ENCODE measurements at places on chromosomes 12 and 14. TPM values are rescaled to one million over a fixed set of nuclear protein-coding genes. Genes with fewer than 3 reads are reported as not detected.

The C3AR1 gene
- total RNA-seq, result 0.17 TPM

The SETD1B gene
- 3.5 TPM for total RNA-seq

The KLHL33 gene
- 1.5 TPM for total RNA-seq

The PWP1 gene
- total RNA-seq, result 42.3 TPM

DNA sequence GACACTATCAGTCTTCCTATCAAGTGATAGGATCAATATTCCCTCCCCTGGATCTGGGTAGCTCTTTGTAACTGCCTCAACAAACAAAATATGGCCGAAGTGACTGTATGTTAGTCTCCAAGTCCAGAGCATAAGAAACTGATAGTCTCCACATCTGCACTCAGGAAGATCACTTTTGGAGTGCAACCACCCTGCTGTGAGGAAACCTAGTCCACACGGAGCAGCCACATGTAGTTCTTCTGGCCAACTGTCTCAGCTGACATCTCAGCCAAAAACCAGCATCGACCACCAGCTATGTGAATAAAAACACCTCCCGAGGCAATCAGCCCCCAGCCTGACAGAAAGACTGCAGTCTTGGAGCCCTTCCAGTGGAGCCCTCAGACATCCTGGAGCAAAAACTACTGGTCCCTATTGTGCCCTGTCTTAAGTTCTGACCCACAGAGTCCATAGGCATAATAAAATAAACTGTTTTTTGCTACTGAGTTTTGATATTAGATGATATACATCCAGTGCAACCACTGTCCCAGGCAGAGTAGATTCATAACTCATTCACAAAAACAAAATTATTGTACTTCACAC is 143.8 kb downstream of the MED13L start:
- no peak for DNase-seq

DNA sequence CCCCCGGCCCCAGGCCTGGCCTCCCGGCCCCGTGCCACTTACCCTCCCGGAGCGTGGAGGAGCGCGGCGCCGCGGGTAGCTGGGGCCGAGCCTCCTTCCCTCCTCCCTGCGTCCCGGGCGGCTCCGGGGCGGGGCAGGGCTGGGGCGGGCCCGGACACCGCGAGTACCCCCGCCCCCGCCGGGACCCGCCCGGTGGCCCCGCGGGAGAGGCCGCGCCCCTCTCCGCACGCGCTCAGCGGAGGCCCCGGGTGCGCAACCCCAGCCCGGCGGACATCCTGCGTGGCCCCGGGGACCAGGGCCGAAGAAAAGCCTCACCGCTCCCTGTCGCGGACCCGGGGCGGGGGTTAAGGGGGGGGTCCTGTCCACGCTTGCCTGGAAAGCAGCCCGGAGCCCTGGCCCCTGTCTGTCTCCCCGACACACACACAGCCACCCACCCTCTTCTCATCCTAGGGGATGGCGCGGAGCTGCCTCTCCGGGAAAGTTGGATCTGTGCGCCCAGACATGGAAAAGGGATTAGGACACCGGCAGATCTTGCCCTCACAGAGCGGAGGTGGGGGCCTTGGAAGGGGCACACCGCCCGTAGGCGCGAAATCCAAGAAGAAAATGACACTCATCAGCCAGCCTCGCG is at the start of gene SYNE3:
Gene SYNE3, minus strand, starts transcription at position 97 of the 628 bp plus-strand sequence. CDS start 40,829 bp downstream, outside the sequence.
- no peak for DNase-seq

- peak; percentile 50 for DNase-seq
Observed at GRCh38 chr12:88793096-88793495, 212.8 kb upstream of the KITLG start.

DNA sequence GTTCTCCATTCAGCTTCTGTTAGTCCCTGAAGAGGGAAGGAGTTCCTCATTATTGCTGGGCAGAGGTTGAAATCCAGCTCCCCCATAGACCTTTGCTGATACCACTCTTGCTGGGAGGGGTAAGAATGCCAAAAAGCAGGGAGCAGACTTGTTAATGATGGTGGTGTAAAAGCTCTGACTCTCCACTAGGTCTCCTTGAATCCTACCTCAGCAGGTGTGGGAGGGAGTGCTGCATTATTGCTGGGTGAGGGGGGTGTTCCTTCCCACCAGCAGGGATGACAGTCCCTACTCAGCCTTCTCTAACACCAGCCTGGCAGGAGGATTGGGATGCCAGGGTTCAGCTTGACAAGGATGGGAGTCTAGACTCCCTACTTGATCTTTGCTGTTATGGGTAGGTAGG is 185.8 kb upstream of the NOS1 start:
- DNase-seq, result no peak

GRCh38 chr14:45089813-45090212 is 5.9 kb downstream of the PRPF39 start:
- DNase-seq, result peak; percentile 32

- no peak for DNase-seq
Observed at GRCh38 chr12:69046920-69047319, 113.9 kb upstream of the CPM start.

DNA sequence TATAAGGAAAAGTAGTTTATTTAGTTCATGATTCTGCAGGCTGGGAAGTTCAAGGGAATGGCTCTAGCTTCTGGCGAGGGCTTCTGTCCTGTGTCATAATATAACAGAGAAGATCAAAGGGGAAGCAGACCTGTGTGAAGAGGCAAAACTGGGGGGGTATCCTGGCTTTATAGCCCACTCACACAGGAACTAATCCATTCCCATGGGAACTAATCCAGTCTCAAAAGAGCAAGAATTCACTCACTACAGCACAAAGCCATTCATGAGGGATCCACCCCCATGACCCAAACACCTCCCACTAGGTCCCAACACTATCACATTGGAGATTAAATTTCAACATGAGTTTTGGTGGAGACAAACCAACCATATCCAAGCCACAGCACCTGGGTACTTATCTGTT is 6.9 kb downstream of the ALDH6A1 start:
- no peak for DNase-seq

DNA sequence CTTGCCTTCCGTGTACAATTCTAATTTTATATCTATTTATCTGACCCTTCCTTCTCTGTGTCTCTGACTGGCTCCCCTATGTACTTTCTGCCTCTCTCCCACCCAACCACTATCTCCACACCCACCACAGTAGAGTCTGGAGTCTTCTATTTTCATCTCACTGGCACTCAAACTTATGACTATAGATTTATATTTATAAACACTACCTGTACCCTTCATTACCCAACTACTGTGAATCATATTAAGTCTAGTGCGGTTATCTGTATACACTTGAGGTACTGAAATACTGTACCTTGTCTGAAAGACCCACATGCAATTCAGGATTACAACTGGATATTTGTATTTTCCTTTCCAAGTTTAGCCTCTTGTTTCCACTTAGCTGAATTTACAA is 36.1 kb downstream of the ATP2B1 start:
- DNase-seq, result no peak

DNA sequence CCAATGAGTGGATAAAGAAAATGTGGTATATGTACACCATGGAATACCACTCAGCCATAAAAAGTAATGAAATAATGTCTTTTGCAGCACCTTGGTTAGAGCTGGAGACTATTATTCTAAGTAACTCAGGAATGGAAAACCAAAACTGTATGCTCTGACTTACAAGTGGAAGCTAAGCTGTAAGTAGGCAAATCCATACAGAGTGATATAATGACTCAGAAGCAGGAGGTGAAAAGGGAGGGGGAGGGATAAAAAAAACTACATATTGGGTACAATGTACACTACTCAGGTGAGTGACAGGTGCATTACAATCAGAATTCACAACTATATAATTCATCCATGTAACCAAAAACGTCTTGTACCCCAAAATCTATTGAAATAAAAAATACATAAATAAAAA is 15.1 kb upstream of the CLEC1A start:
- DNase-seq, result no peak

DNA sequence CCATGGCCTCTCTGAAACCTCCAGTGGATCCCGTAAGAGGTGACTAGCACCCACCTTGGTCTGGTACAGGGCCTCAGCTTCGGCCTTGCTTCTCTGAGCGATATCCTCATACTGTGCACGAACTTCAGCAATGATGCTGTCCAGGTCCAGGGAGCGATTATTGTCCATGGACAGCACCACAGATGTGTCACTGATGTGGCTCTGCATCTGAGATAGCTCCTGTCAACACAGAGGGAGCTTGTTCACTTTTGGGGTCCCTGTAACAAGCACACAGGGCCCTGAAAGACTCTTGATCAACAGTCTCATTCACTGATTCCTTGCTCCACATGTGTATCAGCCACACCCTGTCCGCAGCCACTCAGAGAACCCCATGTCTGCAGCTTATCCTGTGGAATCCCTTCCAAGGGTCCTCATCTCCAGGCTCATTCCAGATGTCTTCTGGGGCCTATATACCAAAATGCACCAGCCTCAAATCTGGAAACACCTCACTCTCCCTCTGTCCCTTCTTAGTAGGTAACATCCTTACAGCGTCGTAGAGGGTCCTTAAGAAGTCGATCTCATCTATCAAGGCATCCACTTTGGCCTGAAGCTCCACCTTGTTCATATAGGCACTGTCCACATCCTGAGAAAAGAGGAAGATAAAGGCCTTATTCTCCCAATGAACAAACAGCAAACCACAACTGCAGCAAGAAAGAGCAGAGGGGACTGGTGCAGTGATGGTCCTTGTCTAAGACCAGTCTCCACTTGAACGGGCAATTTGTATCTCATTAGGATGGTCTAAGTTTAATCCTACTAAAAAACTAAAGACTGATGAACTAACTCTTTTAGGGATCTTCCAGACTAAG is 3.5 kb downstream of the KRT3 start:
- no peak for DNase-seq

DNA sequence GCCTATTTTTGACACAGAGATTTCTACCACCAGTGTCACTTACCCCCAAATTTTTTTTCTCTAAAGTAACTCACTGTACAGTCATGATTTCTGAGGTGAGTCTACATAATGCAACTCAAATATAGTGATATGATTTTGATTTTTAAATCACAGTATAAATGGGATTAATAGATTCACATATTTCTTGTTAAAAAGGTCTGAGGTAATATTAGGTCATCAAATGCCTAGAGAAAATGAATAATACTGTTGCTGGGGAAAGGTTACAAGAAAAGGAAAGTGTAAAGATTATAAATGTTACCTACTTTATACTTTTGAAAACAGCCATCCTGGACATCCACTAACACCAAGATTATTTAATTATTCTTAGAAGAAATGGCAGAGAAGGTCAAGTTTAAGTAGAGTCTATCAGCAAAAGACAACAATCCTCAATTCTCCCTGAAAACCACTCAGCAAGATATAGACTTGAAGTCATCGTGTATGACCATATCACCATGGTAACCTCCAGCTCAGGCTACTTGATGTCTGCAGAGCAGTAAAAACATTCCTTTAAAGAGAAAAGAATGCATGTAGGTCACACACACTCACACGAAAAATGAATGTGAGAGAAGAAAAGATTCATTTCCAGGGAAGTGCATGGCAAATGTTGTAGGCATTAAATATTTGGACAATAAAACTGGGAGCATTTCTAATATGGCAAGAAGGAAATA is 58.7 kb downstream of the CCDC59 start:
- DNase-seq, result no peak

DNA sequence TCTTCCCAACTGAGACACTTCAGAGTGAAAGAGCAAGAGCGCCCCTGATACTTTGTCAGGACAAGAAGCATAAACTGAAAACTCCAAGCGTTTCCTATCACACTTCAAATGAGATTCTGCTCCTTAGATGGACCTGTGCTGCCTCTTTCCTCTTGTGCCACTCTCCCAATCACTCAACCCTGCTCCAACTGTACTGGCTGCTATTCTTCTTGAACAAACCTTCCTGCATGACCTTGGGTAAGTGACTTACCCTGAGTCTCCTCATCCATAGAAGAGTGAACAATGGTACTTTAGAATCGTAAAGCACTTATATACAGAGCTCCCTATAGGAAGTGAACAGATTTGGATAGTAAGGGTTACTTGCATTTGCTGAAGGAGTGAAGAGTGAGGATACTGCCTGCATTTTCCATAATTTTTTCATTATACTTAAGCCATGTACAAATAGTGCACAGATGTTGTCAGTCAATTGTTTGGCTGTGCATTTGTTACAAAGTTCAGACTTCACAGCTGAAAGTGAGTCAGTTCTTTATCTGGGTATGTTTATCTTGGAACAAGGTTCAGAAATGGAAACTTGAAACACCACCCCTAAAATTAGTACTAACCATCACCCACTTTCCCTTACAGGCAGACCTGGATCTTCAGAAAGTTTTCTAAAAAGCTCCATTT is 10.8 kb downstream of the MTERF2 start:
- DNase-seq, result peak; percentile 81

DNA sequence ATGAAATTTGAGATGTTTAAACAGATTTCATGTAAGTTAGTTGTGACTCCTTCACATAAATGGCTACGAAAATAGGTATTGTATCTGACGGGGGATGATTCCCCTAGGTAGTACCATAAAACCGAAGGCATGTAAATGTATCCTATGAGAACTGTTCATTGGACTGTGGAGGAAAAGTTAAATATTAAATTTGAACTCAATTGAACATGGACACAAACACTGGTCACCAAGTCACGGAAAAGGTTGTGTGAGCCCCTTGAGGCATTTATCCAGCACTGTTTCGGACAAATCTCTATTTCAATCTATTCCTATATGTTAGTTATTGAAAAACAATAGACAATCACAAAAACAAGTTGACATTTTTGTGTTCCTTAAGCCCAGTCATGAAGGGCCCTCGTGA is 1014.3 kb upstream of the NOVA1 start:
- no peak for DNase-seq

DNA sequence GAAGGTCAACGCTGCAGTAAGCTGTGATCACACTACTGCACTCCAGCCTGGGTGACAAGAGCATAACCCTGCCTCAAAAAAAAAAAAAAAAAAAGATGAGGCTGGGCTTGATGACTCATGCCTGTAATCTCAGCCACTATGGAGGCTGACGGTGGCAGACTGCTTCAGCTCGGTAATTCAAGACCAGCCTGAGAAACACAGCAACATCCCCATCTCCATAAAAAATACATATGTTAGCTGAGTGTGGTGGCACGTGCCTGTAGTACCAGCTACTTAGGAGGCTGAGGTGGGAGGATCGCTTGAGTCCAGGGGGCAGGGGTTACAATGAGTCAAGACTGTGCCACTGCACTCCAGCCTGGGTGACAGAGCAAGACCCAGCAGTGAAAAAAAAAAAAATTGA is 50.4 kb downstream of the GXYLT1 start:
- peak; percentile 56 for DNase-seq

- DNase-seq, result no peak
Observed at GRCh38 chr12:49543914-49544815, 5.3 kb downstream of the KCNH3 start.

DNA sequence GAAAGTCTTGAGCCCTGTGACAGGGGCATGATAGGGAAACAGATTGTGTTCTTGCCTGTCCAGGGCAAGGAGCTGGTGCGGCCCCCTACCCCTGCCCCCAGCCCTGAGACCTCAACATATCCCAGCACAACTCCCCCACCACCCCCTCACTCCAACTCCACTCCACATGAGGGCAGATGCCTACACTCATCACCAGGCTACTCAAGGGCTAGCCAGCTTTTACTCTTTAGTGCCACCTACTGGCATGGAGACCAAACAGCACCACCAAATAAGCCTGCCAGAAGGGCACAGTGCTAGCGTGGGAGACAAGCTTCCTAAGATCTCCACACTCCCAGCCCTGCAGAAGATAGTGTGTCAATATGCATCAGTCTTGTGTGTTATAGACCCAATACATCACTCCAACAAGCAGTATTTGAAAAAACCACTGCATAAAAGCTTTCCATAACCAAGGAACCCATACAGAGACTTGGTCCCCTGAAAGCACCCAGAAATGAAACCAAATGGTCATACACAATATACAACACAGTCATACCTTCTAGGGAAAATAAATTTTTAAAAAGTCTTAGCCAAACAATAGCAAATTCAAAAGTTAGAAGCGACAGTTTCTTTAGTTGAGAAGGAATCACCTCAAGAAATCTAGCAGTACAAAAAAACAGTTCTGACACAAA is 154.4 kb downstream of the KCNK10 start:
- peak; percentile 0 for DNase-seq
